Hindlimb muscle (tissue), 1 donor: ENCODE measurements at places on chromosomes 13 and 19. TPM values are rescaled to one million over a fixed set of nuclear protein-coding genes. Genes with fewer than 3 reads are reported as not detected.
A peak's percentile ranks its signal among the peaks of the same experiment; 100 is the strongest.

The SULT2A1 gene
- not detected for polyA plus RNA-seq

The GAPDHS gene
- polyA plus RNA-seq: not detected

The NAPSA gene
- 0.74 TPM for polyA plus RNA-seq

DNA sequence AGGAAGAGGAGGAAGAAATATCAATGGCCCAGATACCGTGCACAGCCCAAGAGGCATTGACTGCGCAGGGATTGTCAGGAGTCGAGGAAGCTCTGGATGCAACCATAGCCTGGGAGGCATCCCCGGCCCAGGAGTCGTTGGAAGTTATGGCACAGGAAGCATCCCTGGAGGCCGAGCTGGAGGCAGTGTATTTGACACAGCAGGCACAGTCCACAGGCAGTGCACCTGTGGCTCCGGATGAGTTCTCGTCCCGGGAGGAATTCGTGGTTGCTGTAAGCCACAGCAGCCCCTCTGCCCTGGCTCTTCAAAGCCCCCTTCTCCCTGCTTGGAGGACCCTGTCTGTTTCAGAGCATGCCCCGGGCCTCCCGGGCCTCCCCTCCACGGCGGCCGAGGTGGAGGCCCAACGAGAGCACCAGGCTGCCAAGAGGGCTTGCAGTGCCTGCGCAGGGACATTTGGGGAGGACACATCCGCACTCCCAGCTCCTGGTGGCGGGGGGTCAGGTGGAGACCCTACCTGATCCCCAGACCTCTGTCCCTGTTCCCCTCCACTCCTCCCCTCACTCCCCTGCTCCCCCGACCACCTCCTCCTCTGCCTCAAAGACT lies 36.0 kb downstream of the KEAP1 start:
- DNase-seq: no peak

DNA sequence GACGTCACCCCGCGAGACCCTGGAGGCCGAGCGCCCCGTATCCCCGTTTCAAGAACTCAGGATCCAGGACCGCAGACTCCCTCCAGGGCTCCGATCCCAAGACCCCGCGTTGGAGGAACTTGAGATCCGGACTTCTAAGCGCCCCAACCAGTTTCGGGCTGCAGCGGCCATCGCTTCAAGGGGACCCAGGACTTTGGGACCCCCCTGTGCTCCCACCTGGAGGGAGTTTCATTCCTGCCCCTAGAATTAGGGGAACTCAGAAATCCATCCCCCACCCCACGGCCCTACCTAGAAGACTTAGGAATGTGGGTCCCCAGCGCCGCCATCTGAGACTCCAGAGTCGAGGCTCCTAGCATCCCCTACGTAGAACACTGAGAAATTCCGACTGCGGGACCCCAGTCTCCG lies 400 bp downstream of the PLEKHG2 start:
- no peak for DNase-seq

The ZNF578 gene
- 2.7 TPM for polyA plus RNA-seq

DNA sequence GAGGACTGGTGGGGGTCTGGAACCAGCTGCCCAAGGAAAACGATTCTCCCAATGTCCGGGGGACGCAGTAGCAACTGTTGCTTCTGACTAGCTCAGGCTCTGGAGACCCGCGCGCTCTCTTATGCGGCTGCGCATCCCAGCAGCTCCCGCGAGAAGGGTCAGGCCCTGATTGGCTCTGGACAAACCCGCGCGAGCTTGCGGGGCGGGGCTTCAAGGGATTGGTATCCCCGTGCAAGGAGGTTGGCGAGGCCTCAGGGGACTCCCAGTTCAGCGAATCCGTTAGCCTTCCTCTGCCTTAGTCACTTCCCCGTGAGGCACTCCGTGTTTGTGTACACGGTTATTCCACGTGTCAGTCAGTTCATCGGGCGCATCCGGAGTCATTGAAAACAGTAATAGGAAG lies 20.2 kb downstream of the SIGLECL1 start:
- DNase-seq: no peak

DNA sequence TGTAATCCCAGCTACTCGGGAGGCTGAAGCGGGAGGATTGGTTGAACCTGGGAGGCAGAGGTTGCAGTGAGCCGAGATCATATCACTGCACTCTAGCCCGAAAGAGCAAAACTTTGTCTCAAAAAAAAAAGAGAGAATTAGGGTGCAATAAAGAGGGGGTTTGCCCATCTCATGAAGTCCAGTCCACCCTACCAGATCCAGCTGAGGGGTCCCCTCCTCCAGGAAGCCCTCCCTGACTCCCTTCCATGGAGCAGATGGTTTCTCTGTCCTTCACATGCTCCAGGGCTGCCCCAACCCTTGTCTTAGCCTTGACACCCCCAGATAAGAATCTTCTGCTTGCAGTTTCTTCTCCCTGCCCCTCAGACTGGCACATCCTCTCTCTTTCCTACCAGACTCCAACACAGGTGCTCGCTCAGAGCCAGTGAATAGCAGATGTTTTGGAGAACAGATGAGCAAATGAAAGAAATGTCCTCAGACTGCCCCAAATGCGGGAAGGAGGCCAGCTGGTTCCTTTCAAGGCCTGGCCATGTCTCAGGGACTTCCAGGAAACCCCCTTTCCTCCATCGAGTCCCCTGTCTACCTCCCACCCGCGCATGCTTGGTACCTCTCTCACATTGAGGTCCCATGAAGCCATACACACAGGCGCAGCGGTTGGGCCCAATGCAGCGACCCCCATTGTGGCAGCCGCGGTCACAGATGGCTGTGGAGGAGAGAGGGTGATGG lies 5.0 kb downstream of the FBN3 start:
- no peak for DNase-seq

DNA sequence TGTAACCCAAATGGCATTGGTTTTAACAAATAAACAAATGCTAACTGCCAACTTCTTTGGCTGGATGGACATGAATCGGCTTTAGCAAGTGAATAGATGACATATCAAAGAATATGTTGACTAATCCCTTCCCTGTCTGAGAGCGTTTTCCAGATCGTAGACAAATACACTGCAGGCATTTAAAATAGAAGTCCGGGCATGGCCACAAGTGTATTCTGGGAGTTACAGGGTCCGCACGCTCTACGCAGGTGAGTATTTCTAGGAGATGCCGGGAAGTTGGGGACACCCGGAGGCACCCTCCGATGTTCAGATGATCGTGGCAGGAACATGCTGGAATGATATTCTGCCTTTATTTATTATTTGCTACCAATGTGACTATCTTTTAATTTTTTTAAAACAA lies 53.2 kb upstream of the ZNF536 start:
- no peak for DNase-seq

DNA sequence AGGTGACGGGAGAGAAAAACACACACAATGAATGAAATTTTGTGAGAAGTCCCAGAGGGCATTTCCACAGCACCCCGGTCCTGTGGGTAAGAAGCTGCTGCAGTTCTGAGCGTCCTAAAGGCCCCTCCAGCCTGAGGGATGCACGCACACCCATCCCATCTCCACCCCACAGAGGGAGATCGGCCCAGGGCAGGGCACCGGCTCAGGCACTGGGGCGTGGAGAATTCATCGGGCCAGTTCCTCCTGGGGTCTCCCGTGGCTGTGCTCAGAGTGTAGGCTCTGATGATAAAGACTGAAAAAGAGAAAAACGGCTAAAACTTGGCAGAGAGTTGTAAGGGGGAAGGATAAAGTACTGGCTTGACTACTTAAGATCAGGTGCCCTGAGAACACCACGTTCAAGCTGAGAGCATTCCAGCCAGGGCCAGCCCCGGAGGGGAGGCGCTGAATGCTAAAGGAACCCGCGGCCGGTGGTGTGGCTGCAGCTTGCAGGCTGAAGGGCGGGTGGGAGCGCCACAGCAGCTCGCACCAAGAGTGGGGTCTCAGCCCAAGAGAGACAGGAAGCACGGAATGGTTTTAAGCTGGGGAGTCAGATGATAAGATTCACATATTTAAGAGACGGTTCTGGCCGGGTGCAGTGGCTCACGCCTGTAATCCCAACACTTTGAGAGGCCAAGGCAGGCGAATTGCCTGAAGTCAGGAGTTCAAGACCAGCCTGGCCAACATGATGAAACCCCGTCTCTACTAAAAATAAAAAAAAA lies 121.9 kb upstream of the SPACA7 start:
- no peak for DNase-seq

DNA sequence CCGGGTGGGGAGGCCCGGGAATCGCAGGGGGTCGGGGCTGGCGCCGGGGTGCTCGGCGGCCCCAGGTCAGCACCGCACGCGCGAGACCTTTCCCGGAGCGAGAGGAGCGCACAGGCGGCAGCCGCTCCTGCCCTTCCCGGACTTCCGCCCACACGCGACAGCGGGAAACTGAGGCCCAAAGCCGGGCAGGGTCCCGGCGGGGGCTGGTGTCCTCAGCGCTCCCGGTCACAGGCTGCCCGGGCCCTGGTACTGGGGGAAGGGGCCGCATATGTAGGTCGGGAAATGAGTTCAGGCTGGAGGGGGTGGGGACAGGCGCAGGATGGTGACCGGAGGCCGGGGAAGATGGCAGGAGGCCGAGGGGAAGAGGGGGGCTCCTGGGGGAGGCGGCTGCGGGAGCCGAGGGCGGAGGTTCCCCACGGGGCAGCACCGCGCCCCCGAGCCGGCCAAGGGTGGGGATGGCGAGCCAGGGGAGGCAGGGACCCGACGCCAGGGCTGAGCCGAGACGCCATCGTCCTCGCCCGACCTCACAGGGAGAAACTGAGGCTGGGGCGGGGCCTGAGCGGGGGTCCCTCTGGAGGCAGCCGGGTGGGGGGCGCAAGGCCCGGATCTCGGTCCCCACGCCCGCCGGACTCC lies 662 bp downstream of the CBARP start:
- peak; percentile 46 for DNase-seq

DNA sequence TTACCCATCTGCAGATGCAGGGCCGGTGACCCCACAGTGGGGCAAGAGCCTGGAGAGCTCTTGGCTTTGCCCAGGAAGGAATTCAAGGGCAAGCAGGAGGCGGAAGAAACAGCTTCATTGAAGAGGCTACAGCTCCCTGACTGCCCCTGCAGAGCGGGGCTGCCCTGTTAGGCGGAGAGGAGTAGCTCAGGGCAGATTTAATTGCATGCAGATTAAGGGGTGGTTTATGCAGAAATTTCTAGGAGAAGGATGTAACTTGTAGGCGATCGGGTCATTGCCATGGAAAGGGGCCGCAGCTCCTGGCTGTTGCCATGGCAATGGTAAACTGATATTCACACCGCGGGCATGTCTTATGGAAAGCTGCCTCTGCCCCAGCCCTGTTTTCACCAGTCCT lies 94.1 kb downstream of the ATP11A start:
- DNase-seq: no peak

GRCh38 chr13:50675651-50676050 lies 167.8 kb downstream of the DLEU7 start:
- DNase-seq: no peak

DNA sequence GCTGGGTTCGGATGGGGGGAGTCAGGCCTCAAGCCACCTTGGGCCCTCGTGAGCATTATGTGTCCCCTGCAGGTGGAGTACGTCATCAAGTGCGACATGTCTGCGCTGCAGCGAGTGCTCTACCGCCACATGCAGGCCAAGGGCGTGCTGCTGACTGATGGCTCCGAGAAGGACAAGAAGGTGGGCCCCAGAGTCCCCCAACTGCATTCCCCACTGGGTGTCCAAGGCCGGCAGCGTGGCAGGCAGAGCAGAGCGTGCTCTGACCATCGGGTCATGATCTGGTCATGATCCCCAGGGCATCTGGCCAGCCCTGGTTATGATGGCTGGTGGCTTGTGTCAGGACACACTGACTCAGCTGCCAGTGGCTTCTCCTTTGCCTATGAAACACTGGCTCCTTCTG lies 63.4 kb downstream of the SMARCA4 start:
- DNase-seq: no peak

DNA sequence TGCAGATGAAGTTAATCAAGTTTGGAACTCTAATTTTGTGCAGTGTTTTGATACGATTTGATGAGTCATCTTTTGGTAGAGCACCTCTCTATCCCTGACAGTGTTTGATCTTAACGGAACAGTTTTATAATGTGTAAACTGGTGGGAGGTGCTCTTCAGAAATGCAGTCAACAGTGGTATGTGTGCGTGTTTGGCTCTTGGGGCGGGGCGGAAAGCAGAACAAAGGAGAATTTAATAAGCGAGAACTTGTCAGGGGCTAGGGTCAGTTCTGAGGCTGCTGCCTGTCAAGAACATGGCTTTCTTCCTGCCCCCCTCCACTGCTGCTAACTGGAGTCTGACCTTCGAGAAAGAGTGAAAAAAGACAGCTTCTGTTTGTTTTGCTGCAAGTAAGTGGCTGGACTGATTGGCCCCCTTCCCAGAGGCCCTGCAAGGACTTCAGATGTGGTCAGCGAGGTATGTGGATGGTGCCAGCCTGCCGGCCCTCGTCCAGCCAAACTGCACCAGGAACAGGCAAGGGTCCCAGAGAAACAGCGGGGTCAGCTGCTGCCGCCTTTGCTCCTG lies 40.8 kb downstream of the BBC3 start:
- no peak for DNase-seq

DNA sequence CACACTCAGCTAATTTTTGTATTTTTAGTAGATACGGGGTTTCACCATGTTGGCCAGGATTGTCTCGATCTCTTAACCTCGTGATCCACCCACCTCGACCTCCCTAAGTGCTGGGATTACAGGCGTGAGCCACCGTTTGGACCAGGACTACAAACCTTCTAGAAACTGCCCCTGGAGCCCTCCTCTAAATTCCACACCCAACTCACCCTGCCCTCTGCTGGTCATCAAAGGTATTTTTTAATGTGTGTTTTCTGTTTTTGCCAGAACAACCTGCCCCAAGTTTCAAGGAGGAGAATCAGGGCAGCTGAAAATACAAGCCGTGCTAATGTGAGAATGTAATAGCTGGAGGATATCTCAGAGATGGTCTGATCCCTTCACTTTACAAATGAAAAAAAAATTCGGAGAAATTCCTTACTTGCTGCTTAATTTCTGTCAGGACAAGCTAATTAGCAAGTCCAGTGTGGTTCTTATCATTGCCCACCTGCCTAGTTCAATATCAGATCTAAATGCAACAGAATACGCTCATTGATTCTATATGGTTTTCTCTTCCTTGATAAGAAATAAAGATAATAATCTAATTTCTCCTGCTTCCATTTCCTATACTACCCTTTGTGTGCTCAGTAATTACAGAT lies 4.1 kb downstream of the ATP8A2 start:
- peak; percentile 8 for DNase-seq

The ZNF69 gene
- 3.4 TPM for polyA plus RNA-seq

DNA sequence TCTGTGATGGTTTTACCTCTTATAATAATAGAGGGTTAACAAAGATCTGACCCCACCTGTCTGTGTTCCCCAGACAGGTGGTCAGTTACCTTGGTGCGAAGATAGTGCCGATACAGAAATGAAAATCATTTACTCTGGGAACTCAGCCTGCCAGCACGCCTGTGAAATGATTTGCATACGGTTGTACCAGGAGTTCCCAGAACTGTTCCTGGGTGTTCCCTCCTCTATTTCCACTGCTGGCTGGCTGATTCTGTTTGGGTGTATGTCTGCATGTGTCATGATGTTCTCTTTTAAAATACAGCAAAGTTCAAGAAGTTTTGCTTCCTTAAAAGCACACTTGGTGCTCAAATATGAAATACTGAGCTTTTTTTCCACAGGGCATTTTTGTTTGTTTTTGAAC lies 527.1 kb downstream of the FGF9 start:
- peak; percentile 63 for DNase-seq

GRCh38 chr13:66716538-66716937 lies 513.6 kb downstream of the PCDH9 start:
- no peak for DNase-seq

The CGB7 gene
- polyA plus RNA-seq: 2.3 TPM
